ENCODE measurements at places on chromosomes 1 and 21.

DNA sequence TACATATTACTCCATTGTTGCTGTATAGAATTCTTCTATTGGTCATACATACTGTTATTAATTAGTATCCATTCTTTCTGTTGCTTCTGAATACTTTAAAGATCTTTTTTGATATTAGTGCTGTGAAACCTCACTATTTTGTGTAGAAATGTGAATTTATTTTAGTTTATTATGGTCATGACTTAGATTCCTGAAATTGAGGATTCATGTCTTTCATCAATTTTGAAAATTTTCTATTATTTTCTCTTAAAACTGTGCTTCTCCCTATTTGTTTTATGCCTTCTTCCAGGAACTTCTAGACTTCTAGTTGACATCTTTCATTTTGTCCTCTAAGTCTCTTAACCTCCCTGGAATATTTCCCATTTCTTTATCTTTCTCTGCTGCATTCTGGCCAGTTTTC lies 113.1 kb downstream of the NTPCR start:
- DNase-seq = no peak

GRCh38 chr1:156632355-156632754 lies 9.6 kb upstream of the BCAN start:
- no peak for DNase-seq

GRCh38 chr1:60969971-60970509 lies 112.3 kb upstream of the NFIA start:
- no peak for DNase-seq

DNA sequence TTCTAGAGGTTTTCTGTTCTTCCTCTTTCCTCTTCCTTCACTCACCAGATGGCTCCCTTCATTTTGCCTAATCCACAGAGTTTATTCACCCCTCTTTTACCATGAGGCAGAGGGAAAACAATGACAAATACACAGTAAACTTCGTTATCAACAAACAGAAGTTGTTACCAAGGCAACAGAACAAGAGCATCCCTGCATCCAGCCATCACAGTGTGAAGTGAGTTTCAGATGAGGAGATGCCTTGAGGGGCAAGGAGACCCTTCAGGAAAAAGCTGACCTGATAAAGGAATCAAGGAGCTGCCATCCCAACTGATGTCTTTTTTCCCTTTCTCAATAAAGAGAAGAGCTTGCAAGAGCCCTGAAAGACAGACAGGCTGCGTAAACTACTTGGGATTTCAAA lies 195.3 kb downstream of the BRINP2 start:
- no peak for DNase-seq

DNA sequence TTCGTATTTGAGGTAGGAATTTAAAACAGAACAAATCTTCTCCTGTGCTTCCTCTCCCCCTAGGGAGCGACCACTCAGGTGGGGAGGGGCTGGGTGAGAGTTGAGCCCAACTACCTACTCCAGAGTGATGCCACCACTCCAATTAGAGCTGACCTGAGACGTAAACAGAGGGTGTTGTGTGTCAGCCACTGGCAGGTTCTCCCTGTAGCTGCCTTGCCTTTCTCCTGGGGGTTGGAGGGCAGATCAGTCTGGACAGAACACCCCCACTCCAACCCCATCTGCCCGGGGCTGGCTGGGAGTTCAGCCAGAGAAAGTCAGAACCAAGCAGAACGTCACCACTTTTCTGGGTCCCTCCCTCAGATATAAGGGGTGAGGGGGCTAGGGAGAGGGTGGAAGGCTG lies 2.0 kb downstream of the HPDL start:
- peak; percentile 25 for DNase-seq

DNA sequence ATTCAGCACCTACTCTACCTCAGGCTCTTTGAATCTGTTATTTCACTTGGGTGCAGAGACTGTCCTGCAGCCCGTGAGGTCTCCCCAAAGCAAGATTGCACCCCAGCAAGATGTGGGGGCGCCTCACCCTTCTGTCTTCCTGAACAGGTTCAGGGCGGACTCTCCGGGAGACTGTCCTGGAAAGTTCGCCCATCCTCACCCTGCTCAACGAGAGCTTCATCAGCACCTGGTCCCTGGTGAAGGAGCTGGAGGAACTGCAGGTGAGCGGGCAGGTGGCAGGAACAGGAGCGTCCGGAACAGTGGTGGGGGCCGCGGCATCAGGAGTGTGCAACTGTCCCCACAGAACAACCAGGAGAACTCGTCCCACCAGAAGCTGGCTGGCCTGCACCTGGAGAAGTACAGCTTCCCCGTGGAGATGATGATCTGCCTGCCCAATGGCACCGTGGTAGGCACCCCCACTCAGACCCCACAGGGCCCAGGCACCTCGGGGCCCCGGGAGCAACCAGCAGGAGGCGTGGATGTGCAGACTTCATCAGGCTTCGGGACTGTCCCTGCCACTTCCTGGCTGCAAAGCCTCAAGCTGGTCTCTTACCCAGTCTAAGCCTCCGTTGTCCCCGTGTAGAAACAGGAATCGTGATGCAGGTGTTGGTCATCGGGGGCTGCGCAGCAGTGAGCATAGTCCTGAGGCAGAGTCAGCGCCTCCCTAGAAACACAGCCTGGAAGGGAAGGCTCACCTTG lies 5.9 kb upstream of the MTFR1L start:
- no peak for DNase-seq

GRCh38 chr1:117821774-117822482 lies 107.5 kb downstream of the GDAP2 start:
- peak; percentile 69 for DNase-seq

DNA sequence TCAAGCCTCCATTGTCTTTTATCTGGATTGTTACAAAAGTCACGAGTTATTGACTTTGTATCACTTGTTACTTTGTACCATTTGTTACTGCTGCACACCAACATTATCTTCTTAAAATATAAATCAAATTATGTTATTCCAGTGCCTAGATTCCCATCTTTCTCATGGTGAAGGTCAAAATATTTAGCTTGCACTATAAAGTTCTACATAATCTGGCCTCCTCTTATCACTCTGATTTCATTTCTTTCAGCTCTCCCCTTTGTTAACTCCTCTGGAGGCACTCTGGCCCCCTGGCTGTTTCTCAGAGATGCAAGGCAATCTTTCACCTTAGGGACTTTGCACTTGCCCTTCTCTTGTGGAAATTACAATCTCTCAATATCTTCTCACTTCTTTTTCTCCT lies 143.8 kb downstream of the OLFM3 start:
- no peak for DNase-seq

- no peak for DNase-seq
Measured at GRCh38 chr1:5955479-5955977, 36.7 kb downstream of the NPHP4 start.

DNA sequence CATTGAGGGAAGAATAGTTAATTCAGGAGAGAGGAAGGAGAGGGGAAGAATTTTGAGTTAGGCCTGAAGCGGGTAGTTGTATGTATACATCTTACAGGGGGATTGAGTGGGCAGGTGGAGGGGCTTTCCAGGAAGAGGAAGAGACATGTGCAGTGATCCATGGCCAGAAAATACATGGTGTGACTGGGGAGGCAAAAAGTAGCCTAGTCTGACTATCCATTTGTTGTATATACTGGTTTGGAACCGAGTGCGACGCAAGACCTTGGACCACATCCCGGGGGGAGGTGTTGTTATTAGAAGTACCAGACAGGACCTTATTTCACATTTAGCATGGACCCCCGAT lies 158.3 kb downstream of the SDCCAG8 start:
- no peak for DNase-seq

All from NCI-H2029 (cell line).